ENCODE measurements at places on chromosomes 12 and 14. TPM values are rescaled to one million over a fixed set of nuclear protein-coding genes. Genes with fewer than 3 reads are reported as not detected.

TUNAR gene
- 0.01 TPM for polyA plus RNA-seq

TMX1 gene
- polyA plus RNA-seq, result 4.6 TPM

RNASE1 gene
- 46.5 TPM for polyA plus RNA-seq

ANKS1B gene
- 0.85 TPM for polyA plus RNA-seq

GALNT6 gene
- 0.94 TPM for polyA plus RNA-seq

GLT1D1 gene
- polyA plus RNA-seq, result 0.19 TPM

MAP3K12 gene
- 6.2 TPM for polyA plus RNA-seq

BIN2 gene
- polyA plus RNA-seq, result 2.4 TPM

PIANP gene
- 0.28 TPM for polyA plus RNA-seq

FOXN4 gene
- polyA plus RNA-seq, result not detected

ZDHHC22 gene
- not detected for polyA plus RNA-seq

ZC2HC1C gene
- 0.88 TPM for polyA plus RNA-seq

PLCZ1 gene
- polyA plus RNA-seq, result not detected

MMAB gene
- 50.3 TPM for polyA plus RNA-seq

SYCP3 gene
- 0.07 TPM for polyA plus RNA-seq

VDR gene
- polyA plus RNA-seq, result 8.8 TPM

GLI1 gene
- polyA plus RNA-seq, result 0.16 TPM

SLC10A1 gene
- not detected for polyA plus RNA-seq

SMOC1 gene
- polyA plus RNA-seq, result 0.04 TPM

SPRING1 gene
- 7.8 TPM for polyA plus RNA-seq

HOXC13 gene
- 0.04 TPM for polyA plus RNA-seq

POTEG gene
- polyA plus RNA-seq, result not detected

PCED1B gene
- 1.6 TPM for polyA plus RNA-seq
